ENCODE measurements at places on chromosomes 1 and 21.
A peak's percentile ranks its signal among the peaks of the same experiment; 100 is the strongest.

DNA sequence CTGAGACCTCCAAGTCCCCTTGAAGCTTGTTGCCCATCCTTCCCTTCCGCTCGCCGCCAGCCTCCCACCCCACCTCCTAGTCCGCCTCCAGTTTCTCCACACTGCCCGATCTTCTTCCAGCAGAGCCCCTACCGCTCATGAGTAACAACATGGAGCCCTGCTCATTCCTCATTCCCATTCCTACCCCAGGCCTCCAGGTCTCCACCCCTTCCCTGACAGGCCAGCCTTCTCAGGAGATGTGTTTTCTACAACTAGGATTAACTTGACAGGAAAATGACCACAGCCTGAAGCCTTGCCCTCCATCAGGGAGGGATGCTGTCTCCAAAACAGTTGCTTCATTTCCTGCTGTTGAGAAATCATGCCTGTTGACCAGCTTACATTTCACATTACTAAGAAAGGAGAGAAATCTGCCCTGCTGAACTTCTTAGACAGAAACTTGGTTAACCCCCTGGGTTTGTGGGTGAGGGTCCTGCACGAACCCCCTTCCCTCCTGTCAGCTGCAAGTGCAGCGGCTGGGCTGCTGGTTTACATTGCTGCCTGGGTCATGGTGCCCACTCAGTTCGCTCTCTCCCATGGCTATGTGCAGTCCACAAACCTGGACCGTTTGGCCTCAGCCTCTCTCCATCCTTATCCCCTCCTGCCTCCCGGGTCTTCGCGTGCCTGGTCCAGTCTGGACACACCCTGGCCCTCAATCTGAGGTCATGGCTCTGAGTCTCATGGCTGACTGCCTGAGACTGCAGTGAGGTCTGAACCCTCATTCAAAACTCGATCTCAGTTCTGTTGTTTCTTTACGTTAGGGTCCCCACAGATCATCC, 16.1 kb upstream of the CHI3L1 start:
- DNase-seq: no peak

DNA sequence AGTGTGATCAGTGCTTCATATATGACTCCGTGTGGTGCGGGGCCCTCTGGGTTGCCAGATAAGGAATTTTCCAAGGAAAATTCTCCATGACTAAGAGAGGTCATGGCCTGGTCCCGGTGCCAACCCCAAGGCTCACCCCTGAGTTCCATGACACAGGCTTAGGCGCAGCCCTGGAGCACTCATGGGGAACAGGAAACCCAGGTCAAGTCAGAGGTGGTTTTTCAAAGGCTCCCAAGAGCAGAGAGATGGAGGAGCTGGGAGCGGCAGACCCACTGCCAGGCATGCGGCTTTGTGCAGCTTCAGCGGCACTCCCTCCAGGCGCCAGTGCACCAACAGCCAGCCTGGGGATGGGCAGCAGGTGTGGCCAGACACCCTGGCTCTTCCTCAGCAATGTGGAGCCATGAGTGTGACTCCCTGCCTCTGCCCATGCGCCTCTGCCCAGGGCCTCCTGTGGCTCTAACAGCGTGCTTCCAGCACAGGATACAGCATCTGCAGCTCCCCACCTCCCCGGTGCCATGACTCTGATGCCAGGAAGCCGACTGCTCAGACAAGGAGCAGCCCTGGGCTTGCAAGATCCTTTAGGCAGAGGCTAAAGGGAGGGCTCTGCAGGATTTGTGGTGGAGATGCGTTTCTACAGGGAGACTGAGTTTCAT, 47.3 kb downstream of the GPR161 start:
- no peak for DNase-seq

- no peak for DNase-seq
These were observed 688 bp downstream of the PRXL2B start for GRCh38 chr1:2587071-2587859.

GRCh38 chr1:241999026-241999425, at the start of gene MAP1LC3C:
TSS of gene MAP1LC3C (minus strand) at chr1:241999098. CDS start at chr1:241999008, 90 bp downstream.
- no peak for DNase-seq

DNA sequence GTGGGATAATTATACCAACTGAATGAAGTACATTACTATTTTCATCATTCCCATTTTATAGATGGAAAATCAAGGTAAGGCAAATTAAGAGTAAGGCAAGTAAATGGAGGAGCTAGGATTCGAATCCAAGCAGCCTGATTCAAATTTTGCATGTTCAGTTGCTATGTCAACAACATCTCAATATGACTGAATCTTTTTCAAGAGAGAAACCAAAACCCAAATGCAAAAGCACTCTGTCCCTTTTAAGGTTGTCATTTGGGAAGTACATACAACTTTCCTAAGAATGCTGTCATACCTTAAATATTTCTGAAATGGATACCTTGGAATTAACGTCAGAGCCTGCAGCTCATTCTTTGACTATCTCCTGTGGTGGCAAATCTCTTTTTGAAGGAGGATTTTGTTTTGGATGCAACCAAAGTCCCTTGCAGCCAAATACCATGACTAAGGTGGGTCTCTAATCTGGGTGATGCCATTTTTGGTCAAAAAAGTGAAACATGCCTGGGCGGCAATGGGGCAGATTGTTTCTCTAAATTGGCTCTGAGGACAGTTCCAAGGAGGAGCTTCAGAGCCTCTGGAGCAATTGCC, 25.4 kb downstream of the ADAMTS1 start:
- no peak for DNase-seq

GRCh38 chr1:158078569-158079080, 85.2 kb downstream of the KIRREL1 start:
- no peak for DNase-seq

GRCh38 chr1:179091691-179092165, 9.9 kb downstream of the TOR3A start:
- DNase-seq: no peak

- no peak for DNase-seq
These were observed 548.8 kb upstream of the PKN2 start for GRCh38 chr1:88134983-88135921.

- no peak for DNase-seq
These were observed 2.5 kb downstream of the ATP1B1 start for GRCh38 chr1:169108863-169109560.

GRCh38 chr1:177561436-177561835, 390.7 kb downstream of the BRINP2 start:
- no peak for DNase-seq

GRCh38 chr1:164759979-164760469, 201.0 kb downstream of the PBX1 start:
- no peak for DNase-seq

DNA sequence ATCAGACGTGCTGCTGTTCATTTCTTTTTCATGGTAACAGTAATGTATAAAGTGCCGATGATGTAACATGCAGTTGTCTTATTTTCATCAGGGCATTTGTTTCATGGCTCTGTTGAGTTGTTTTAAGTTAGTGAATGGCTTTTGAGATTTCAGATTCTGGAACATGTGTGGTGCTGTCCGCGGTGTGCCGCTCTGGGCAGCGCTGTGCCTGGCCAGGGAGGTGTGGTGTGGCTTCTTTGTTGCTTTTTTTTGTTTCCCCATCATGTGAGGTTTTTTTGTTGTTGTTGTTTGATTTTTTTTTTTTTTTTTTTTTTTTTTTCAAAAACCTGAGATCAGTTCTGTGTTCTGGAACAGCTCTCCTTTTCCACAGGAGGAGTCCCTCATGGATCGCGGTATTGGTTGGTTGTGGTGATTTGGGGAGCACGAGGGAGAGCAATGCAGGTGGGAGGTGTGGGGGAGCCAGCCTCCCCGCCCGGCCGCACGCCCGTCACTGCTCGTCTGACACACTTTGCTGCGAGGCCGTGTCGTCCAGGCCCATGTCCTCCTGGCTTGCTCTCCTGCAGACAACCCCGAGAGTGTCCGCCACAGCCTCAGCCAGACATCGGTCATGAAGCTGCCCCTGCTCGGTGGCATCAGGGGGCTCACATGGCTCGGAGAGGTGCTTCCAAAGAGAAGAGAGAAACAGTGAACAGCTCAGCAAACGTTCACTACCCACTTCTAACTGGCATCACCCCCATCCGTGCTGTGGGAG, 33.6 kb downstream of the NTPCR start:
- no peak for DNase-seq

DNA sequence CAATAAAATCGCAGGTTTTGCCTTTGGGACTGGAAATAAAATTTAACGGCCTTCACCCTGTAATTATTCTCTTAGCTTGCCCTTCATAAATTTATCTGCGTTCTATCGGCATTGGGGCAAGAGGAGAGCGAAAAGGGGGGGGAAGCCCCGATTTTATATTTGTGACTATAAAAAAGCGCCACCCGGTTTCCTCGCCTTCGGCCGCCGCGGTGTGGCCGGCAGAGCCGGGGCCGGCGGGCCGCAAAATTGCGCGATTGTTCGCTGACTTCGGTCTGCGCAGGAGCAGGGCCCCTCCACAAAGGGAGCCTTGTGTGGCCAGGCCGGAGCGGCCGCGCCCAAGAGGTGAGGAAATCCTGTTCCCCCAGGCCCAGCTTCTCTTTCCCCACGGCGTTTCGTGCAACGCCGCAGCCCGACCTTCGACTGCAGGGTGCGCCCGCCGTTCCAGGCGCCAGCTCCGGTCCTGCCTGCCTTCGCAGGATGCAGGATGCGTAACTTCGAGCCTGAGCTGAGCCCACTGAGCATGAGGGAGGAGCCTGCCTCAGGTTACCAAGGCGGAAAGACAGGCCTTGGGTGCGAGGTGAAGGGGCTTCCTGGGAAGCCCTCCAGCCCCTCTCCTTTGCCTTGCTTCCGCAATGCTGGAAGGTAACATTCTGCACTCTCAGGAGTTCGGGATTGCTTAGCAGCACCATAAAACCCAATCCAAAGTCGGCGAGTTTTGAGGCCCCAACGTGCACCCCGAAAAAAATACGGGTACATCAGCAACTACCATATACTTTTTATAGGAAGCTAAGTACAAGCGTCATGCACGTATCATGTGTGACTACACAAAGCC, 4.9 kb upstream of the TBX15 start:
- DNase-seq: no peak

DNA sequence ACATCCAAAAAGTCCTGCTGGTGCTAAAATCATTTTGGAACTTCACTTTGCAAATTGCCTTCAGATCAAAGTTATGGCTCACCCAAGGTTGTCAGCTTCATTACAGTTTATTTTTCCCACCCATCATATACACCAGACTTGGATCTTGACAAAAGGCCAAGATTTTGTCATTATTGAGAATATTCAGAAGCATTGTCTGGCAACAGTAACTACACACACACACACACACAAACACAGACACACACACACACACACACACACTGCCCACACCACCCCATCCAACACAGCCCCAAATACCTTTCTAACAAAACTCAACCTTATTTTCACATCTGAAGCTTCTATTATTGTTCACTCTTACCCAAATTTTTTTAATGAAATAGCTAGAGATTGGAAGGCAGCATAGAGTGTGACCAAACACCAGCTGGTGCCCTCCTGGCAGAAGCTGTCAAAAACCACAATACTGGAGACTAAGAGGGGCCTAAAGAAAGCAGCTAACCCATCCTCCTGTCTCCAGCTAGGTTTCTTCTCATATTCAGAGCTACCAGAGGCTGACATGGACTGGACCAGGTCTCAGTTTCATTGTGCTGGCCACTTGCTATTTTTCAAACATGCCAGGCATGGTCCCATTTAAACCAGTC, 139.1 kb upstream of the ZC3H11B start:
- no peak for DNase-seq

DNA sequence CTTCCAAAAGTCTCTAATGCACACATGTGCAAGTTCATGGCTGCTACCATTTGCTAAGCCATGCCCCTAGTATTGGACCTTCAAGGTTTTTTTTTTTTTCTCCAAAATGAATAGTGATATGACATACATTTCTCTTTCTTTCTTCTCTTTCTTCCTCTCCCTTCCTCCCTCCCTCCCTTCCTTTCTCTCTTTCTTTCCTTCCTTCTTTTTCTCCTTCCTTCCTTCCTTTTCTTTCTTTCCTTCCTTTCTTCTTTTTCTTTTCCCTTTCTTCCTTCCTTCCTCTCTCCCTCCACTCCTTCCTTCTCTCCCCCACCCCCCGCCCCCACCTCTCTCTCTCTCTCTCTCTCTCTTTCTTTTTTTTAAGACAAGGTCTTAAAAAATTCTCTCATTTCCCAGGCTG, 3.4 kb upstream of the RNF187 start:
- no peak for DNase-seq

- no peak for DNase-seq
These were observed 36.5 kb downstream of the C1orf198 start for GRCh38 chr1:230831771-230832170.

GRCh38 chr21:16159213-16159970, 429.6 kb downstream of the USP25 start:
- DNase-seq: no peak

- DNase-seq: no peak
These were observed 65.6 kb downstream of the HHAT start for GRCh38 chr1:210394281-210394821.

- no peak for DNase-seq
These were observed 100.5 kb upstream of the HMGB4 start for GRCh38 chr1:33763406-33763805.

GRCh38 chr1:113530021-113530420, 139.7 kb downstream of the MAGI3 start:
- DNase-seq: no peak

- DNase-seq: no peak
These were observed 444 bp upstream of the IARS2 start for GRCh38 chr1:220093361-220094015.

- DNase-seq: no peak
These were observed 112.9 kb downstream of the GREM2 start for GRCh38 chr1:240499012-240499411.

GRCh38 chr1:88891318-88891950, at the start of gene GTF2B:
TSS of gene GTF2B (minus strand) at chr1:88891567. CDS start at chr1:88891499, 68 bp downstream.
- peak; percentile 81 for DNase-seq

DNA sequence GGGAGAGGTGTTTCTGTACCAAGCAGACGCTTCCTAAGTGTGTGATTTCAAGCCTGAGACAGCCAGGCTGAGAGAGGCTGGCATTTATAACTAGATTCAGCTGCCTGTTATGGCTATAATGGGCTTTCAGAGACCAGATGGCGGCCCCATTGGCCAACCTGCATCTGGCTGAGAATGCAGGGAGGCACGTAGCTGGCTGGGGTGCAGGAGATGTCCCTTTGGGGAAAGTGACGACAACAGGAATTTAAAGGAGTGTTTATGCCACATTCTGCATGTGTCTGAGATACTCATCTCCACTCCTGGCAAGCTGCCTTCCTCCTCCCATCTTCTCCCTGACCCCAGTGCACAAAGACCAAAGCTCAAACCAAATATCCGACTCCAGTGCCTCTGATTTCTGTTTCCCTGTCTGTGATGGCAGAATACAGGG, 21.3 kb upstream of the CCDC190 start:
- DNase-seq: no peak

DNA sequence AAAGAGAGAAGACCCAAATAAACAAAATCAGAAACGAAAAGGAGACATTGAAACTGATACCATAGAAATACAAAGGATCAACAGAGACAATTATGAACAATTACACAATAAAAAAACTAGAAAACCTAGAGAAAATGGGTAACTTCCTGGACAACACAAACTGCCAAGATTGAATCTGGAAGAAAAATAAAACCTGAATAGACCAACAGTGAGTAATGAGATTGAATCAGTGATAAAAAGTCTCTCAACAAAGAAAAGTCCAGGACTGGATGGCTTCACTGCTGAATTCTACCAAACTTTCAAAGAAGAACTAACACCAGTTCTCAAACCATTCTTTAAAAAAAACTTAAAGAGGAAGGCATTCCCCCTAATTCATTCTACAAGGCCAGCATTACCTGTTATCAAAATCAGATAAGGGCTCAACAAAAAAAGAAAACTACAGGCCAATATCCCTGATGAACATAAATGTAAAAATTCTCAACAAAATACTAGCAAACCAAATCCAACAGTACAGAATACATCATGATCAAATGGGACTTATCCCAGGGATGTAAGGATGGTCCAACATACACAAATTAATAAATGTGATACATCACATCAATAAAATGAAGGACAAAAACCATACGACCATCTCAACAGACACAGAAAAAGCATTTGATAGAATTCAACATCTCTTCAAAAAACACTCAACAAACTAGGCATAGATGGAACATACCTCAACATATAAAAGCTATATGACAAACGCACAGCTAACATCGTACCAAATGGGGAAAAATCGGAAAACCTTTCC, 119.9 kb downstream of the ACBD6 start:
- DNase-seq: no peak

Measured in stimulated activated CD4-positive, alpha-beta T cell treated with anti-CD3 and anti-CD28 coated beads, Interleukin-1b, Interleukin-23, amount 100 ng/mL, for 1 hour (primary cell).